NCI-H1694 treated with DMSO at 0.1 percent for 48 hours (cell line): ENCODE measurements at places on chromosomes 11 and 22.

DNA sequence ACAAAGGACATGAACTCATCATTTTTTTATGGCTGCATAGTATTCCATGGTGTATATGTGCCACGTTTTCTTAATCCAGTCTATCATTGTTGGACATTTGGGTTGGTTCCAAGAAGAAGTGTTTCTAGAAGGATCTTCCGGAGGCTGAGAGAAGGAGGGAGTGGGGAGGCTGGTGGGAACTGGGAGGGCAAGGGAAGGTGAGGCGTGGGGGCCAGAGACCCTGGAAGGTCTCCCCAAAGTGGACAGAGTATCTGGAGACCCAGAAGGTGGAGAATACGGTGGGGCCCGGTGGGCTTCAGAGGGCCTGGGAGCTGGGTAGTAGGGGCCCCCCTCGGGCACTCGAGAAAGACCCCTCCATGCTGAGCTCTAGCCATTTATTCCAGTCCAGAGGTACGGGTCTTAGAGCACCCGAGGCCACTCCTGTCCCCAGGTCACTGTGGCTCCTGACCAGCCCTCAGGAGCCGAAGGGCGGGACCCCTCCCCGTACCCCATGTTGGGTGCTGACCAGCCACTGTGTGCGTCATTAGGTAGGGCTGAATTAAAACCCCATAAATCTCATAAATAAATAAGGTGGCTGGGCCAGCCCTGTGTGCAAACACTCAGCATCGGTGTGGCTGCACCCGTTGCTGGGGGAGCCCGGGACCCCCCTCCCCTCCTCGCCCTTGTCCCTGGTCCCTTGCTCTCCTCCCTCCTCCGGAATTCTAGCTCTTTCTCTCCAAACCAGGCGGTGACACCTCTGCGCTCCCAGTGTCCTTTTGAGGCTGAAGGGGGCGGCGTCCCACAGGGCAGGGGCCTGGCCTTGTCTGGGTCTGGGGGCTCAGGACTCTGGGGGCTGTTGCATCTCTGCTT, 38.8 kb upstream of the MUC5AC start:
- no peak for DNase-seq

DNA sequence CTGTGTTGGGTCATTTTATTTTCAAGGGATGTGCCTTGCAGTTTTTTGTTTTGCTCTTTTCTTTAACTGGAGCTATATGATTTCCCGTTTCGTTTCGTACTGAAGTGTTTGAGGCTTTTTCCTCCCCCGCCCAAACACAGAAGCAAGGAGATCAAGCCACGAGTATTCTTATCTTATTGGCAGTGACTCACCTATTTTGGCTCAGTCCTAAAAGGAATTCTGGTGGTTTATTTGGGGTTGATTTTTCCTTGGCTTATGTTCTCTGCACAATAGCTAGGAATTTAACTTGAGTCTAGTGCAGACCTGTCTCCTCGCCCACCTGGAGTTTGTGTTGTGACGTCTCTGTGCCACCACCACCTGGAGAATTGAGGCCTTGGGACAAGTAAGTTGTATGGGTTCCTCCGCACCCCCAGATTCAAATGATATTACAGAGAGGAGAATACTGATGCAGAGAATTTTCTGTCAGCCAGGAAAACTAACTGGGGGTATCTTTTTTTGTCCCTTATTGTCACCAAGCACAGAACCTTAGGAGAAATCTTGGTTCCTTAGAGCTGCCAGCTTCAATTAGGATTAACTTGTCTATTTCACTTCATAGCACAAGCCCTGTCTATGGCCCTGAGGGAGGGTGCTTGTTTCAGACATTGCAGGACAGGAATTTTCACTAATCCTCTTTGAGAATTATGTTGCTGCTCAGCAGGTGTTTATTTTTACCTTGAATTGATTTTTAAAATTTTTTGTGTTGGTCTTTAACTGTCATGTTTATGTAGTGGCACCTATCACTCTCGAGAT, 90.4 kb upstream of the BIRC3 start:
- no peak for DNase-seq

GRCh38 chr11:114799476-114799875, 121.1 kb downstream of the NXPE2 start:
- DNase-seq, result no peak

DNA sequence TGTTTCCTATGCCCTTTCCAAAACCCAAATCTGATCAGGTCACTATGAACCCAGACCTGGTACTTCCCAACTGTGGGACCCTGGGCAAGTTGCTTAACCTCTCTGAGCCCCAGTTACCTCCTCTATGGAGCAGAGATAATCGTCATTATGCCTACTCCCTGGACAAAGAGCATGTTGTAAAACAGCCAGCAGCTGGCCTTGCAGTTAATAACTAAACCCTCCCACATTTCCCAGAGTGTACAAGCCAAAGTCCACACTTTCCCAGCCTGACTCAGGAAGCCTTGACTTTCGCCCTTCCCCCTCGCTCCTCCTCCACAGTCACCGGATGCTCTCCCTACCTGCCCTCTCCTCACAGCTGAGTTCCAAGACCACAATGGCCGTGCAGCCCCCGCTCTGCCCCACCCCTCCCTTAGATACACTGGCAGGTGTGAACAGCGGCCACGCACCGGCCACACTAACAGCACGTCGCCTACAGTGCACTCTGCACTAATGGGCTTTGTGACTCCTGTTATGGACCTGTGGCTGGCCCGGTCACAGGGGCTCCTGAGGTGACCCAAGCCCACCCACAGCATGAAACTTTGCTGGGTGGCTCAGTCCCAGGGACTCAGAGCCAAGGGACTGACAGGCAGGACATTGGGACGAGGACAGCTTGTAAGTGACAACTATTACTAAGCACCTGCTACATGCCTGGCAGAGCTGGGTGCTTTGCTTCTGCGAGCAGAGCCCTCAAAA, 15.6 kb upstream of the MFNG start:
- no peak for DNase-seq

DNA sequence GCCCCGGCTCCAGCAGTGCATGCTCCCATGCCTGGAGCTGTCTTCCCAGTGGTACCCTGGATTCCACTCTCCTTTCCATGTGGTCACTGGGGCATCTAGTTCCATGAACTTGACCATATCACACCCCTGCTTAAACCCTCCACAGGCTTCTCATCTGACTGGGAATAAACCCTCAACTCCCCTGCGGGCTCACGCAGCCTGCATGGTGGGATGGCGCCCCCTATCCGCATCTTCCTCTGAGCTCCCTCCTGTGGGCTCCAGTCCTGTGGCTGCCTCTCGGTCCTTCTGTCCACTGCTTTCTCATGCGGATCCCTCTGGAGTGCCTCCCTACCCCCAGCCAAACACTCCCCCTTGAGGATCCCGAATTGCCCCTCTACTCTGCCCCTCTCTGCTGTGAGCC, 41.4 kb upstream of the TTLL12 start:
- peak; percentile 55 for DNase-seq

DNA sequence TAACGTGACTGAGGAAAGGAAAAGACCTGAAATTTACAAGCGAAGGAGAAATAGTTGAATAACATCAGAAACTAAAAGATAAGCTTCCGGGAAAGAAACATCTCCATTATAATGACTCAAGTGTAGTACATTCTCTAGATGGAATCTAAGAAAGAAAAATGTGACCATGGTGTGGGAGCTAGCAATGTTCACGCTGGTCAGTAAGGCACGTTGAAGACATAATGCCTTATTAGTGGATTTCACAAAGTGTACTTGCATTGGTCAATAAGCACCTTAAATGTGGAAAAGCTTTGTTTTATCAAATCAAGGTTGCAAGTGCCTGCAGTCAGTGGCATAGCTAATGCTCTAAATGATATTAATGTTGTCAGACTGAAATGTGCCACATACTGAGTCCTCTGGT, 2.8 kb upstream of the LARGE1 start:
- no peak for DNase-seq

DNA sequence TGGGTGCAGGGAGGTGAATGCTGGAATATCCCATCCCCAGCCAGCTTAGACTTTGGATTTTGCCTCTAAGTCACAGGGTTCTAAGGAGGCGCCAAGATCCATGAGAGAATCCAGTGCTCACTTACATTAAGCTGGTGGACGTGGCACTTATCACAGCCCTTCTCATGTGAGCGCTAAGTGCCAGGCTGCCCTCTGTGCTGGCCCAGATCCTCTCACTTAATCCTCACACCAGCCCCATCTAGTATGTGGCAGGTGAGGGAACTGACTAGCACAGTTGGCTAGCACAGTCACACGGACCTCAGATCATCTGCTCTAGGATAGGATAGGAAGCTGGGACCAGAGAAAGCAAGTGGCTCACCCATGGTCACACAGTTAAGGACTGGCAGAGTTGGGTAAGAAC, 3.6 kb downstream of the HMOX1 start:
- DNase-seq, result no peak

- peak; percentile 22 for DNase-seq
These were observed 1.9 kb upstream of the UQCC3 start for GRCh38 chr11:62669420-62670161.

- no peak for DNase-seq
These were observed 2.0 kb downstream of the HEPN1 start for GRCh38 chr11:124920870-124921609.

GRCh38 chr11:122486793-122487495, 168.6 kb upstream of the UBASH3B start:
- DNase-seq, result no peak

GRCh38 chr11:57057561-57057960, 68.8 kb downstream of the OR5AK2 start:
- no peak for DNase-seq

- DNase-seq, result no peak
These were observed 57.4 kb downstream of the AHNAK start for GRCh38 chr11:62489204-62489603.

DNA sequence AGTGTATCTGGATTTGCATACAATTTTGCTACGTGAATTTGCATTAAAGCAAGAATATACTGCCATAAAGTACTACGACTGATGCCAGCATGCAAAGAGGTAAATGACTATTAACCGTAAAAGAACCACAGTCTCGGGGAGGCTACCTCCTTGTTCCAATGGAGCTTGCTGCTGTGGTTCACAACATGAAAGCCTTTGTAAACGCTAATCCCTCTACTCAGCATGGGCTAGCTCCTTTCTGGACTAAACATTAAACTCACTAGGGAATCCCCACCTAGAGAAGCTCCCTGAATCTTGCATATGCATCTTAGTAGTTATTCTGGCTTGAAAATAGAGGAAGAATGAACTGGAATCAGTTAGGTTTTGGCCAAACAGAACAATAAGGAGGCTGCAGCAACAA, 60.5 kb upstream of the ARHGAP32 start:
- no peak for DNase-seq

GRCh38 chr11:2466869-2467694, 22.3 kb downstream of the KCNQ1 start:
- no peak for DNase-seq

- peak; percentile 31 for DNase-seq
These were observed 1.6 kb downstream of the PIM3 start for GRCh38 chr22:49962012-49962750.

DNA sequence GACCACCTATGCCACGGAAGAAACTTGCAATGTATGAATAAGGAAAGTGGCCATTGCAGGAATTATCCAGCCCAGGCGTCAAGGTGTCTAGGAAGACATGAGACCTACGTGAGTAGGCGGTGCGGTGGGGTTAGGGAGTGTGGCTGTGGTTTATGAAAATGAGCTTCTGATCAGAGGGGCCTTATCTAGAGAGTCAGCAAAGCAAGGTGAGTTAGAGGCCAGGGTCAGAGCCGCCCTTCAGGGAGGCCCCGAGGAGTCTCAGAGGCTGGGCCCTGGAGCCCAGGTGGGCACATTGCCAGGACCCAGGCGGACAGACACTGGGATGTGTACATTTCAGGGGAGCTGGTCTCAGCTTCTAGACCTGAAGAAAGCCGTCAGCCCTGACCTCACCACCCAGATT, 13.8 kb upstream of the LINC01488 start:
- no peak for DNase-seq

GRCh38 chr22:24154826-24155225, 26.5 kb upstream of the SUSD2 start:
- no peak for DNase-seq

DNA sequence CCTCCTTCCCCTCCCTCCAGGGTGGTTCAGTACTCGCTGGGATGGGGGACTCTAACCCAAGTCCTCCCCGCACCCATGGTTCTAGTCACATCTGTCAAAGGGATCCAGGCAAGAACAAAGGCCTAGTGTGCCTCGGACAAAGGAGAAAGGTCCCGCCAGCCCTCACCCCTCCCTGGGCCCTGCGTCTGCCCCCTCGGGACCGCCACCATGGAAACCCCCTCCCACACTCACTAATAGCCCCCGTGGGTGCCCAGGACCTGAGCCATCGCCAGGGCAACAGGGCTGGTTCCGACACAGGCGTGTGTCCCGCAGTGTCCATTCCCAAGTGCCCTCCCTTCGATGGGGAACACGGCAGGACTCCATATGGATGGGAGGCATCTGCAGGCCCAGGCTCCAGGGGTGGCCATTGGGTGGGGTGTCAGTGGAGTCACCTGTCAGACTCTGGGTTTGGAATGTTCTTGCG, 5.1 kb upstream of the CARNS1 start:
- no peak for DNase-seq

- DNase-seq, result no peak
These were observed 3.3 kb upstream of the DDI1 start for GRCh38 chr11:104033134-104033533.

DNA sequence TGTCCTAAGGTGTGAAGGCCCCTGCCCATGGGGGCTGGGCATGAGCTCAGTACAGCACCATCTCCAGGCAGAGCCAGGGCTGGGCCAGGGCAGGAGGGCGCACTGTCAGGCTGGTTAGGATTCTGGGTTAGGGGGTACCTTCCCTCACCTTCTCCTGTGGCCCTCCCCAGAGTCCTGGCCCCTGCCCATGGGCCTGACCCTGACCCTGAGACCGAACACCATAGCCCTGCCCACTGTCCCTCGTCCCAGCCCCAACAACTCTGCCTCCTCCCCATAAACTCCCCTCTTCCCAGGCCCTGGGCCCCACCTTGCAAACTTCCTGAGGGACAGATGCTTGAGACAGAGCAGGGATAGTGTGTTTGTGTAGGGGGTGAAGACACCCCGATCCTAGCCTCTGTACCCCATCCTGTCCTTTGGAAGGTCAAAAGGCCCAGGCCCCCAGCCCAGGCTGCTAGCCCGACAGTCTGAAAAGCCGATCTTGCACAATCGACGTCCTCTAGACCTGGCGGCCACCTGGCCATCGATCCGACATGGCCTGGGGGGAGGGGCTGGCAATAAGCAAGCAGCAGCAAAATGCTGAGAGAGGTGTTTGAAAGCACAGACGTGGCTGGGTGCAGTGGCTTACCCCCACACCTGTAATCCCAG, 2.7 kb upstream of the TMPRSS6 start:
- no peak for DNase-seq

- DNase-seq, result peak; percentile 19
These were observed 156.4 kb downstream of the FAM181B start for GRCh38 chr11:82577246-82577645.

GRCh38 chr22:45998638-45999378, 21.8 kb upstream of the WNT7B start:
- DNase-seq, result no peak

- no peak for DNase-seq
These were observed 7.3 kb upstream of the BRSK2 start for GRCh38 chr11:1382429-1382828.
